ENCODE measurements at places on chromosomes 12 and 14.

DNA sequence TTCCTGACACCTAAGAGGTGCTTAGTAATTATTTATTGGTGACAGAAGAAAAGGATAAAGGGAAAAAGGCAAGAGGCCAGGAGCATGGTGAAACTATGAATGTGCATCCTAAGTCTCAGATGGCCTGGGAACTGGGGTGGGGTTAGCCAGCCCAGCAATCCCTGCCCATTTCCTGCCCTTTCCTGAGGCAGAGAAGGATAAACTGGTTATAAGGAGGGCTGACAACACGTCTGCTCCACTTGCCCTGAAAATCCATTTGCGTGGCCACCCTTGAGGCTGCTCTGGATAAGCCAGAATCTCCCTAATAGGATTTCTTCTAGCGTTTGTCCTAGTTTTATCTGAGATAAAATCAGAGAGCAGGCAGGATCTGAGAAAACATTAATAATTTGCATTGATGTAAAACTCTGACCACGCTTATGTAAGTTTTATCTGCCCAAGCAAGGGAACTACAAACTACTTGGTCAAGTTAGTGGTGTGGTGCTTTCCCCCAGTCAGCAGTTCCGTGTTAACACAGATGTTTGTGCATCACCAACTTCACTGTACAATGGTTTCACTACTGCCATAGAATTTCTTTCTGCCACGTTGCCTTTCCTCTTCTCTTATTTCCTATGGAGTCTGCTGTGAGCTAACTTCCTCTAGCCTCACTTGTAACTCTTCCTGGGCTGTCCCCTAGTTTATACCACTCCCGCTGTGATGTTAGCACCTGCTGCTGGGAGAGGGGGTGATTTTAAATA, 392.7 kb downstream of the RPS29 start:
- no peak for DNase-seq

DNA sequence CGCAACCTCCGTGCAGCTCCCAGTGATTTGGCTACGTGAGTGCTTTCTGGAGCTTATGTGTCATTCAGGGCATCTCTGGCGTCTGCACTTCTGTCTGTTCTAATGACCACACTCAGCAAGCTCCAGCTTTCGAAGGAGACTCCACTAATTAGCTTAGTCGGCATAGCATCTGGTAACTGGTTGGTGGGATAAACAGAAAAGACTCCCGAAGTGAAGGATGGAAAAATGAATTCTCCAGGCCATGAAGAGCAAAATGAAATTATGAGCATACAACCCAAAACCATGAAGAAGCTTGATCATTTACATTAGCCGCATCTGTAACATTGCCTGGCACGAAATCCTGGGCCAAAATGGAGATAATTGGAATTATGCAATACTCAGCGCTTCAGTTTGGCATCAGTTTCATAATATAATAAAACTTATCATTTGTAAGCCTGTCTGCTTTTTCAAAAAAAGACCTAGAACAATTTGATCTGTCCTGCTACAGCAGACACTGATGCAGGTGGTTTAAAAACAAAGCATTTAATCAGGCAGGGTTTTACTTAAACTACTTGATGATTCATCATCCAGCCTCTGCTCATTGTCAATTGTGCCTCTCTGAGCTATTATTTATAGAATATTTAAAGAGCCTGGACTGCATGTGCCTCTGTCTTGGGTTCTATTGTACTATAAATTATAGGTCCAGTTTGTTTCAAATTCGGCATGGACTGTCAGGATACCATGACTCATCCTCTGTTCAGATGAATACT, 87.4 kb downstream of the SYT1 start:
- DNase-seq = no peak

DNA sequence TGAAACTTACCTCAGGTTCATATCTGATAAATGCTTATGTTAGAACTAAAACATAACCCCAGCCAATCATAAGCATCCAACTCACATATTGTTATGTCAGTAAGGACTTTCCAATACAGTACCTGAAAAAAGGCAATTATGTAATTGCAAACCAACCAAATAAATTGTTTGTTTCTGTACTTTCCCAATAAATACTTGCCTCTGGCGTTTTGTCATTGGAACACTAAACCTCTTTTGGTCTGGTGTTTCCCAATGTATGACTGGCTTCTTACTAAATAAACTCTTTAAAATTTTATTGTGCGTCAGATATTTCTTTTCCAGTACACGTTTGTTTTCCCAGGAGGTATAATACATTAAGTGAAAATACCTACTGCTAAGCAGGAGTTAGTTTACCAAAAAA, 6.7 kb upstream of the PTPRB start:
- no peak for DNase-seq

DNA sequence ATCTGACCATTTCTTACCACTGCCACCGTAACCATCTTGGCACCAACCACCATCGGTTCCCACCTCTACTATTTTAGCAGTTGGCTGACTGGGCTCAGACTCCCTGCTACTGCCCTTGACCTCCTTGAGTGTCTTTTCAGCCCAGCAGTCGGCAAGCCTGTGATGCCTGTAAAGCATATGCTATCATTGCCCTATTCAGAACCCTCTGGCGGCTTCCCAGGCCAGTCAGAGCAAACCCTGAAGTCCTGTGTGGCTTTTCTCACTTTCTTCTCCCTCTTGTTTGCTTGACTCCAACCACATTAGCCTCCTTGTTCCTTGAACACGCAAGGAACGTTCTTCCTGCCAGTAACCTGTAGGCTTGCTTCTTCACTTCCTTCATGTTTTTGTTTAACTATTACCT, 6.2 kb downstream of the IRAK3 start:
- DNase-seq = no peak

GRCh38 chr12:4829161-4829792, 80.4 kb upstream of the KCNA1 start:
- no peak for DNase-seq

GRCh38 chr12:52699960-52700359, 3.4 kb downstream of the KRT77 start:
- no peak for DNase-seq

DNA sequence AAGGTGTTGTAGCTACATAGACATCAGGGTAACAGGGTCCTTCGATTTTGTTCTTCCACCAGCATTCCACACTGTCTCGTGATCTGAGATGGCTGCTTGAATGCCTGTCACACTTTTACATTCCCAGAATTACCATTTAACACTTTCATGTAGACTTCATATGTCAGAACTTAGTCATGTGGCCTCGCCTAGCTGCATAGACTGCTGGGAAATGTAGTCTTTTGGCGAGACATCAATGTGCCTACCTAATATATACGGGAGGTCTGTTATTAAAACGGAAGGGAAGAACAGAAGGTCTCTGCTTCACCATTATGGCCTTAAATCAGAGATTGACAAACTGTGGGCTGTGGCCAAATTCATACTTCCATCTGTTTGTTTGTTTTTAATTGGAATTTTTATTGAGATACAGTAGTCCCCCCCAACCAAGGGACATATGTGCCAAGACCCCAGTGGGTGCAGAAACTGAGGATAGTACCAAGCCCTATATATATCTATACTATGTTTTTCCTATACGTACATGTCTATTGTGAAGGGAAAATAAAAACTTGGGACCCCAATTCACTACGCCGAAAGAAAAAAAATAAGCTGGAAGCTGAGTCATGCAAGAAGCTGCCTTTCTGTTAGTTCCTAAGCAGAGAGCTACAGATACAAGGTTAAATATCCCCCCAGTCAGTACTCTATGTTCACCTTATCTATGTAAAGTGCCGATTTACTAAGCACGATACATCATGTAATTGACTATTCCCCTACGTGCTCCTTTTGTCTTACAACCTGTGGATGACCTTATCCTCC, 11.3 kb upstream of the HRK start:
- DNase-seq = no peak

- DNase-seq = no peak
Observed at GRCh38 chr12:66709893-66710292, 31.0 kb upstream of the GRIP1 start.

DNA sequence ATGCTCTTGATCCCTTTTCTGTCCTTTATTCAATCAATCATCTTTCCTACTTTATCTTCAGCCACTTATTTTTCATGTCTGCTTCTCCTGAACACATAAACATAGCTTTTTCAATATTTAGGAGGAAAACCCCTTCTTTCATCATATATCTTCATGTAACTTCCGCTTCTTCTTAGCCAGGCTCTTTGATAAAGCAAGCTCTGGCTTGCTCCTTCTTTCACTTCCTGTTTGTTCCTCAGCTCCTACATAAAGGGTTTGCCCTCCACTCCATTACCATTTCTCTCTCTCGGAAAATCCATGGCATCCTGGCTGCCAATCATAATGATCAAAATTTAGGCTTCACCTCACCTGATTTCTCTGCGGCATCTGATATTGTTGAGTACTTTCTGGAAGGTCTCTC, 33.7 kb upstream of the HELB start:
- DNase-seq = no peak

GRCh38 chr12:130540376-130540775, 175.7 kb downstream of the RIMBP2 start:
- no peak for DNase-seq

Measured in activated naive CD4-positive, alpha-beta T cell treated with Interleukin-2 at 50 U/mL for 16 hours (primary cell).